Mesothelial cell of epicardium (in vitro differentiated cells): ENCODE measurements at places on chromosomes 7 and 10. TPM values are rescaled to one million over a fixed set of nuclear protein-coding genes. Genes with fewer than 3 reads are reported as not detected.

- no peak for DNase-seq
Observed at GRCh38 chr10:70910486-70911341, 22.3 kb upstream of the PCBD1 start.

Gene CHAT
- not detected in 3 replicates for total RNA-seq

GRCh38 chr7:33905389-33906032 is at the start of gene BMPER:
BMPER (plus strand) TSS chr7:33905539; CDS start chr7:33905614, 75 bp downstream.
- peak; percentile 36 for DNase-seq

GRCh38 chr10:5744849-5745248 is 60.2 kb downstream of the TASOR2 start:
- no peak for DNase-seq

GRCh38 chr7:103686064-103686463 is 240.1 kb upstream of the SLC26A5 start:
- no peak for DNase-seq

GRCh38 chr10:20971901-20972300 is 74.8 kb upstream of the NEBL start:
- DNase-seq = no peak

Gene GRM3
- total RNA-seq = not detected in 3 replicates

Gene DNAJC12
- total RNA-seq = 8.6 to 9.3 TPM (median 9.2 TPM) in 3 replicates

GRCh38 chr7:113217314-113217713 is 99.0 kb upstream of the SMIM30 start:
- no peak for DNase-seq

Gene HMX3
- not detected in 3 replicates for total RNA-seq

- peak; percentile 13 for DNase-seq
Observed at GRCh38 chr10:46233181-46233580, 53.6 kb upstream of the ANTXRL start.

DNA sequence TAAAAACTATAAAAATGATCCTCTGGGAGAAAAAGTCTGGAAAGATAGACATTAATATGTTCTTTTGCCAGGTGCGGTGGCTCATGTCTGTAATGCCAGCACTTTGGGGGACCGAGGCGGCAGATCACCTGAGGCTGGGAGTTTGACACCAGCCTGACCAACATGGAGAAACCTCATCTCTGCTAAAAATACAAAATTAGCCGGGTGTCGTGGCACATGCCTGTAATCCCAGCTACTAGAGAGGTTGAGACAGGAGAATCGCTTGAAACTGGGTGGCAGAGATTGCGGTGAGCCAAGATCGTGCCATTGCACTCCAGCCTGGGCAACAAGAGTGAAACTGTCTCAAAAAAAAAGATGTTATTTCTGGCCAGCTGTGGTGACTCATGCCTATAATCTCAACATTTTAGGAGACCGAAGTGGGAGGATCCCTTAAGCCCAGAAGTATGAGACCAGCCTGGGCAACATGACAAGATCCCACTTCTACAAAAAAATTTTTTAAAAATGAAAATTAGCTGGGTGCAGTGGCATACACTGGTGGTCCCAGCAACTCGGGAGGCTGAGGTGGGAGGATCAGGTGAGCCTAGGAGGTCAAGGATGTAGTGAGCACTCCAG is 101.9 kb upstream of the LRRN3 start:
- no peak for DNase-seq

Gene TNS3
- 427 to 461 TPM (median 452 TPM) in 3 replicates for total RNA-seq

GRCh38 chr7:75028299-75028698 is 45.3 kb downstream of the RCC1L start:
- DNase-seq = no peak

Gene PKD2L1
- 0.09 TPM in 1 of 3 replicates, not detected in the others for total RNA-seq

- no peak for DNase-seq
Observed at GRCh38 chr10:44955413-44956070, 4.1 kb upstream of the RASSF4 start.

Gene SH2D4B
- 0.27 to 0.29 TPM (median 0.27 TPM) in 3 replicates for total RNA-seq

GRCh38 chr10:28431139-28431538 is 101.8 kb upstream of the WAC start:
- DNase-seq = no peak

DNA sequence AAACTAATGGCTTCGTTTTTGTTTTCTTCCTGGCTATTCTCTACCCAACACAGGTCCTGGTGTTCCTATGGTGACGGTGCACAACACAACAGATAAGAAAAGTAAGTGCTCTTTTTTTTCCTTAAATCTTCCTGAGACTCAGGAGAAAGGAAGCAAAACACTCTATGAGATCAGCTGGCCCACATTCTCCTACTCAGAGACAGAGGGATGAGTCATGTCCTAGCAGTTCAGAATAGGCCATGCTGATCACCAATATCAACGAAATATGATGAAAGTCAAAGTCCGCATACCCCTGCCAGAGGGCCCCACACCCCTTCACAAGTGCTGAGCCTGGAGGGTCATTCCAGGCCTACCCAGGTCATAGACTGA is 149.2 kb downstream of the PAXIP1 start:
- DNase-seq = no peak

DNA sequence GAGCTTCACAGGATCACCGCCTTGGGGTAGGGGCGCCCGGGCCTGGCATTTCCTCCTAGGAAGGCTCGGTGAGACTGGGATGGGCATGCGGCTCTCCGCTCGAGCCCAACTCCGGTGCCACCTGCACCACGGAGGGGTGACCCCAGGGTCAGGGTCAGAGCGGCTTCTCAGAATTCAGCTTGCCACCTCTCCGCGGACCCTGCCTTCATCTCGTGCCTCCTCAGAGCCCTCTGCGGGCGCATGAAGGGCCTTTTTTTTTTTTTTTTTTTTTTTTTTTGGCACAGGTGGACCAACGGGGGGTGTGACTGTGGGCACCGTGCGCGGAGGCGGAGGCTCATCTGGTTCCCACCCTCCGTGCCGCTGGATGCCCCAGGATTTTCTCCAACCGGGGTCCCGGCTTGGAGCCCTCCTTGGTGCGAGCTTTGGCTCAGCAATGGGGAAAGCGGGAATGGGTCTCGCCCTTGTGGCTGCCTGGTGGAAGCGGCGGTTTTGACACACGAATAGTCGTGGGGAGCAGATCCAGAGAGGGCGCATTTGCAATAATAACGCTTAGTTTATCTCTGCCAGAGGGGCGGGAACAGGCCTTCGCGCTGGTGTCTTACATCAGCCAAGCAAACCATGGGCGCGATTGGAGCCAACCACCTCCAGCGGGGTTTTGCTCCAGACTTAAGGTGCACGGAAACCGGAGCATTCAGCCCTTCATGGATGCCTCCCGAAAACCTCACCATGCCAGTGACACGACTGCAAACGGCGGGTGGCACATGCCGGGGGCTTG is 5.0 kb upstream of the TNRC18 start:
- DNase-seq = no peak

GRCh38 chr10:66244953-66245352 is 680.9 kb upstream of the LRRTM3 start:
- DNase-seq = no peak

GRCh38 chr10:63670291-63670898 is 149.2 kb downstream of the REEP3 start:
- DNase-seq = no peak

DNA sequence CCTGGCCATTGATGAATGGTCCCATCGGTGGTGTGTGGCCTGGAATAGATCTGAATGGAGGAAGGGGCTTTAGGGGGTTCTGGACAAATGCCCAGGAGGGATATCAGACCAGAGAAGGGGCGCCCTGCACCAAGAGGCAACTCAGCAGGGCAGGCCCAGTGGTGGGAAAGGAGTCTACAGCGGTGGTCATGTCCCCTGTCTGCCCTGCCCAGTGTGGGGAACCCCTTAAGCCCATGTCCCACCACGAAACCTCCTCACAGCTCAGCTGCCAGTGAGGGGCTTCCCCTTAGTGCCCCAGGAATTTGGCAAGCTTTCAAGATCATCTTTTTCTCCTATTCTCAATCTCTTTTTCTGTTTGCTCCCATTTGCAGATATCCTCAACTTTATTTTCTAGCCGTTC is 14.1 kb upstream of the CCSER2 start:
- DNase-seq = no peak

Gene HHEX
- 0.13 to 0.31 TPM in 2 of 3 replicates, not detected in the other for total RNA-seq

GRCh38 chr7:88268858-88269257 is 37.8 kb downstream of the STEAP4 start:
- DNase-seq = no peak

Gene HOGA1
- total RNA-seq = 0.31 to 0.50 TPM (median 0.40 TPM) in 3 replicates

- no peak for DNase-seq
Observed at GRCh38 chr10:71290331-71290730, 28.7 kb upstream of the SLC29A3 start.

DNA sequence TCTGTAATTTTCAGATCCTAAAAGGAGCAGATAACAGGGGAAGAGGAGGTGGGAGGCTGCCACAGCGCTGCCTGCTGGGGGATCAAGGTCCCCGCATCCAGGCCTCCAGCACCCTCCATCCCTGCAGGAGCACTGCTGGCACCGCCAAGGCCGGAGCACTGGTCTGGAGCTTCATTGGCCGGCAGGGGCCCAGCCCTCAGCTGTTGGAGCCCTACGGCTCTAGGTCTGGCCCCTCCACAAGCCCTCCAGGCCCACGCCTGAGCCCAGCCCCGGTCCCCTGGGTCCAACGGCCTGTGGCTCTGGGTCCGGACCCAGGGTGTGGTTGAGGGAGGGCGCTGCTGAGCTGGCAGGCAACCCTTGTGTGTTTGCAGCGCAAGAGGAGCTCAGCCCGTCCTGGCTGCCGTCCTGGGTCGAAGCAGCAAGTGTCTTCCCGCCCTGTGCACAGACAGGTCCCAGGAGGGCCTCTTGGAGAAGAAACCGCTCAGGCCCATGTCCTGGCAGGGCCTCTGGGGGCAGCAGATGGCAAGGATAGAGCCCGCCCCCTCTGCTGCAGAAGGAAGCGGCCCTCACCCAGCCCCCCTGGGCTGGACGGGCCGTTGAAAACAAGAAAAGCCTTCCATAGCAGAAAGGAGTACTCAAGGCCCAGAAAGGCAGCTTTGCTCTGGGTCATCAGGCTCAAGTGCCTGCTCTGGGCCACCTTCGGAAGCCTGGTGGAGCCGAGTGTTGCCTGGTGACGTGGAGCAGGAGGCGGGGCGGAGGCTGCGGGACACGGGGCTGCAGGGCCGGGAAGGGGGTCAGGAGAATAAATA is 54.3 kb upstream of the TNRC18 start:
- DNase-seq = no peak

GRCh38 chr7:151128144-151128543 is 39.4 kb downstream of the GBX1 start:
- DNase-seq = no peak
